ENCODE measurements at places on chromosomes 1 and 21.
A peak's percentile ranks its signal among the peaks of the same experiment; 100 is the strongest.

DNA sequence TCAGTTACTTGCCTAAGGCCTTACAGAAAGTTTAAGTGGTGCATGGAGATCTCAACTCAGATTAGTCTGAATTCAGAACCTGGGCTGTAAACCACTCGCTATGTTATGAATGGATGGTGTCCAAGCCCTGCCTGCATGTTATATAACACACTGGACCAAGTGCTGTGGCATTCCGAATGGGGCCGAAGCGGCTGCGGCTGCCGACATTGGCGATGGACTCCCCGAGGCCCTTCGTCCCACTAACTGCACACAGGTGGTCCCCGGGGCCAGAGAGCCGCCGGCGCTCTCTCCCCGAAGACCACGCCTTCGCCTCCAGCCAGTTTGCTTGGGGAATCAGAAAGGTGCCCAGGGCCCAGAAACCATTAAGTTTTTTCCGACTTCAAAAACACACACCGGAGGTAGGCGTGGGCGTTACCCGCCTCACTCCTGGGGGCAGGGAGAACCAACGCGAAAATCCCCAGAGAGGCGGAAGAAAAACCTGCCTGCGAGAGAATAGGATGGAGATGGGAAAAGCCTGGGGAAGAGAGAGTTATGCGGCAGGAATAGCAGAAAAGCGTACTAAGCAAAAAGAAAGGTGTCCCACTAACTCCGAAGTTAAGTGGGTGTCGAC, 579 bp upstream of the TENT5C start:
- DNase-seq: no peak

DNA sequence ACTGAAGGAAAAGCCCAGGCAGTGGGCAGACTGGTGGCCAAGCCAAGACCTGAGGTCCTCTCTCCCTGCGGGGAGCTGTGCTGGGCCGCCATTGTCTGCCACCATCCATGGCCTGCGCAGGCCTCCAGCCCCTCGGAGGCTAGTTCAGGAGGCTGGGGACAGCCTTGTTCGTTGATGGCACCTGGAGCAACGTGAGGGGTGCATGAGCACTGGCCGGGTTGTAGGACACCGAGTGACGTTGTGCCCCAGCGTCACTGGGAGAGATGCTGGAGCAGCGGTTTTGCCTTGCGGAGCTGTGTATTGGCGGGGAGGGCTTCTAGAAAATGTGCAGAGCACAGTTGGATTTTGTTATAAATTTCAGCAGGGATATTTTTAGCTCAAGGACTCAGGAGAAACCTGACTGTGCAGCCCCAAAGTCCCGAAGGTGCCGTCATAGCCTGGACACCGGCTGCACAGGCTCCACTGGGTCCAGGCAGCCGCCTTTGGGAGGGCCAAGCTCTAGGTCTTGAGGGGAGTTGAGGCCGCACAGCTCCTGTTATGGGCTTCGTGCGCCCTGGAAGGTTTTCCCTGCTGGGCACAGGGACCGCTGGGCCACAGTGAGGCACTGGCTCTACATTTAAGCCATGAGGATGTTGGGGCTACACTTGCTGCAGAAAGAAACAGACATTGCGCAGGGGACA, 48.2 kb upstream of the ADARB1 start:
- DNase-seq: no peak

- no peak for DNase-seq
These were observed 336.4 kb downstream of the SMYD3 start for GRCh38 chr1:246170574-246171261.

- no peak for DNase-seq
These were observed 341.1 kb upstream of the RUNX1 start for GRCh38 chr21:35390013-35390776.

DNA sequence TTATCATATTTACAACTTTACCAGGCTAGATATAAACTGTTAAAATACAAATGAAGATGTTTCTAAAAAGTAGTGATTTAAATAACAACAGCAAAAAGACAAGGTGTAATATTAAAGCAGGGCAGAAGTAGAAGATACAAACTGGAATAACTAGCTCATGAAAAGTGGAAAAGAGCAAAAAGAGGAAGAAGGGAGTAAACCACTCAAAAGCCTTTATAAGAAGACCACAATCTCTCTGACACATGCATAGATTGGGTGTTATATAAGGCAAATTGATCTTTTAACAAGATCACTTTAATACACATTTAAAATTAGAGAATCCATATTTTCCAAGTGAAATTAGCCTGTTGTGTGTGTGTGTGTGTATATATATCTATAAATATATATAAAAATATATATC, 5.0 kb downstream of the DENND1B start:
- DNase-seq: no peak

DNA sequence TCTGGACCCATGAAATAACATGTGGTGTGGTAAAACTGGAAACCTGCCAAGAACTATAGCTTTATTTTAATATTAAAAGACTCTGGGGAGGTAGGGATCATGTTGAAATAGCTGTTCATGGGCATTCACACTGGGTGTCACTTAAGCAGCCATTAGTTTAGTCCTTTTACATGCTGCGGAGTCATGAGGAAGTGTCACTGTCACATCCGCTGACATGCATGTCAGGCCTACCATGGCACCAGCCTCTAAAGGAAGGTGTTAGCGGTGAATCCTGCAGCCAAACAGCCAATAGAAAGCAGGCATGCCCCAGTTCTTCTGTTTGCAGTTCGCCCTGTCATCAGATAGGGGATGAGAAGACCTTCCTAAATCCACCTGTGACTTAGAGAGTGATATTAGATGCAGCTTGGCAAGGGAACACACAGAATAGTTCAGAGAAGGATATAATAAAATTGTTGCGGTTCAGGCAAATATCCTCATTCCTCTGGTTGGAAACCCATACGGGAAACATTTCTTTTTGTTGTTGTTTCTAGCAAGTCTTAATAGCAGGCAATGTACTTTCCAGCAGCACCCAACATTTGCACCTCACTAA, 100.4 kb downstream of the CACHD1 start:
- DNase-seq: no peak

- no peak for DNase-seq
These were observed 164.3 kb downstream of the MIS18A start for GRCh38 chr21:32114419-32115035.

DNA sequence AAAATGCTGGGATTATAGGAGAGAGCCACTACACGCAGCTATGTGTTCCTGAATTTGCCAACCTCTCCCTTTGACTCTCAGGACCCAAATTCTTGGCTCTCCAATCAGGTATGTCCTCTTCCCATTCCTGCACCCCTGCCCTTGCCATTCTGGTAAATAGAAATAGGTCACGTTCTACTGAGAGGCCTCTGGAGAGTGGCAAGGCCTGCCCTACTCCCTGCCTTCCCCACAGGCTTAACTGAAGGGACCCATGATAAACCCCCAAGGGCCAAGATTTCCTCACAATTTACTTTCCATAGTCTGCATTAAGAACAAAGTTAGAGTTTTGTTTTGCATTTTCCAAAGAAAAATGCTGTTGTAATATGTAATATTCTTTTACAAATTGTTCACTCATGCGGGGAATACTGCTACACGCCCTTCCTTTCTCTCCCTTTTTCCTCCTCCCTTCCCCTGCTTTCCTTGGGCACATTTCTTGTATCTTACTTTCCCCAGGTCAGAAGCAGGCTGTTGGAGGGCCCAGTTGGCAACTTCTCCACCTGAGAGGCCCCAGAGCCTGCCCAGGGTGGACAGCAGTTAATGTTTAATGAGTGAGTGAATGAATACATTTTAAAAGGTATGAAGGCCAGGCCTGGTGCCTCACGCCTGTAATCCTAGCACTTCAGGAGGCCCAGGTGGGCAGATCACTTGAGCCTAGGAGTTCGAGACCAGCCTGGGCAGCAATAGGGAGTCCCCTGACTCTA, 33.9 kb upstream of the PUM1 start:
- DNase-seq: no peak

DNA sequence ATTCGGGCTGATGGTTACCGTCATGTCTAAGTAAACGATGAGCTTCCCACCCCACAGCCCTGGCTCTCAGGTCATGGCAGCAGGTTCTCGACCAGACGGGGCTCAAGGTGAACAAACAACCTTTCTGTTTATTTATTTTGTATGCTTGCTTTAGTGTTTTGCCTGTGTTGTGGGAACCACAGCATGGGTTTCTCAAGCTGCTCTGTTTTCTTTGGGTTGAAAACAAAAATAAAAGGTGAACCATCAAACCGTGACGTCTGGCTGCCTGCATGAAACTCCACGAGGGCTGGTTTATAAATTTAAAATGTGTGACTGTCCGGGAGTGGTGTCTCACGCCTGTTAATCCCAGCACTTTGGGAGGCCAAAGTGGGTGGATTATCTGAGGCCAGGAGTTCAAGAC, 28.0 kb downstream of the TMEM51 start:
- DNase-seq: no peak

GRCh38 chr1:4622821-4623220, 31.6 kb upstream of the AJAP1 start:
- DNase-seq: no peak

- no peak for DNase-seq
These were observed 200.5 kb upstream of the NEGR1 start for GRCh38 chr1:72482736-72483413.

- peak; percentile 52 for DNase-seq
These were observed 470 bp downstream of the RPRD2 start for GRCh38 chr1:150364231-150365003.

- DNase-seq: no peak
These were observed 291.5 kb downstream of the FAM72C start for GRCh38 chr1:143680304-143680703.
